ENCODE measurements at places on chromosomes 6 and 20.

GRCh38 chr6:1336246-1336843, 24.4 kb downstream of the FOXQ1 start:
- DNase-seq: no peak

- DNase-seq: no peak
Measured at GRCh38 chr6:15062516-15063252, 183.2 kb upstream of the JARID2 start.

DNA sequence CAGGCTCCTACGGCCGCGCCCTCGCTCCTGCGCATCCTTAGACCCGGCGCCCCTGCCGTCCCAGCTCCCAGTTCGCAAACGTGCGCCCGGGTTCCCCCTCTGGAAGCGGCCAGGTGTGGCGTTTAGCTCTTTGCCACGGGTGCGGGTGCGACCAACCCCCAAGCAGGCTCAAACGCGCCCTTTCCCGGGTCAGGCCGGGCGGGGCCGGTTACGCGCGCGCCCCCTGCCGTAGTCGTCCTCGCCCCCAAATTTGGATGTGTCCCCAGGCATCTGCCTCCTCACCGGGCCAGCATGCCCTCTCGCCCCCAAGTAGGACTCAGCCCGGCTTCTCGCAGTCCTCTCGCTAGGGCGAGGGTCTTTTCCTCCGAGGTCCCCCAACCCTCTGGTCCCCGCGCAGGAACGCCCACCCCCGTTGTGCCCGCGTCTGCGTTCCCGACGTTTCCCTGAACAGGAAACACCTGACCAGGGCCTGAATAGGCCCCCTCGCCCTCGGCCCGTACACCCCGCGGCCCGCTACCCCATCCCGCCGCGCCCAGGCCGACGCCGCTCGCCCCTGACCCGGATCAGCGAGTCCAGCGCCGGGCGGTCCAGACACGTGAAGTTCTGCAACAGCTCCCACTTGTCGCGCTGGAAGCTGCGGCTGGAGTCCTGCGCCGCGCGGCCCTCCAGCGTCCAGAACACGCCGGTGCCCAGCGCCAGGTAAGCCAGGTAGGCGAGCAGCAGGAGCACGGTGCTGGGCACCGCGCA, 520 bp downstream of the KCNK17 start:
- no peak for DNase-seq

DNA sequence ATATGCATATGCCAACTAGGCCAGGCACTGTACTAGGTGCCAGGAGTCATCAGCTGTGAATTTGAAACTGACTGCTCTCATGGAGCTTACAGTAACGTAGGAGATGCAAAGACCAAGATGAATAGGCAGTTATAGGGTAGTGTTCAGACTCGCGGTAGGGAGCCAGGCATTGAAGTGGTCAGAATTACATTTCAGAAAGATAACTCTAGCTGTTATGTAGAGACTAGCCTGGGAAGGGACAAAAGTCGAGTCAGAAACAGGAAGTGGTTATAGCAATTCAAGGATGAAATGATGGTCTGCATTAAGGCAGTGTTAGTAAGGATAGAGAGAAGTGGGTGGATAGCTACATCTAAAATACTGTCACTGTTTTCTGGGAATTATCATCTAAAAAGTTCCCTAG, 56.6 kb downstream of the PCMT1 start:
- DNase-seq: no peak

- DNase-seq: no peak
Measured at GRCh38 chr20:58473453-58474425, 41.5 kb downstream of the APCDD1L start.

DNA sequence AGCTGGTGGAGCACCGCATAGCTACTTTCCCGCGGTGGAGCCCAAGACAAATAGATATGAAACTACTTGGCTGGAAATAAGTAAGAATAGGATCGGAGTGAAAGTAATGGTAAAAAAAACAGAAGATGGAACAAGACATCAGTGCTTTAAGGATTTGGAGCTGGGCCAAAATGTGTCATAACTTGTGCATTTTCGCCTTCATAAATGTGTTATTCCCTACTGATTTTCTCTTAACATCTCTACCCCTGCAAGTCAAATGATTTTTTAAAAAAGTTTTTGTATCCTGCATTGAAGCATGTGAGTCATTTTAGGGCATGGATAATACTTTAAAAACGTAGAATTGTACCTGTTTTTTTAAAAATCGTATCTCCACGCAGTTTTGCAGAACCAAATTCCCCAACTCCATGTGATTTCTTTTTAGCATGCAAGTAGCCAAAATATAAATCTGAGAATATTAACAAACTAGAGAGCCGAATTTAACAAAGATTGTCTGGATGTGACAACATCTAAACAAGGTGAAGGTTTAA, 882 bp upstream of the FAM184A start:
- no peak for DNase-seq

DNA sequence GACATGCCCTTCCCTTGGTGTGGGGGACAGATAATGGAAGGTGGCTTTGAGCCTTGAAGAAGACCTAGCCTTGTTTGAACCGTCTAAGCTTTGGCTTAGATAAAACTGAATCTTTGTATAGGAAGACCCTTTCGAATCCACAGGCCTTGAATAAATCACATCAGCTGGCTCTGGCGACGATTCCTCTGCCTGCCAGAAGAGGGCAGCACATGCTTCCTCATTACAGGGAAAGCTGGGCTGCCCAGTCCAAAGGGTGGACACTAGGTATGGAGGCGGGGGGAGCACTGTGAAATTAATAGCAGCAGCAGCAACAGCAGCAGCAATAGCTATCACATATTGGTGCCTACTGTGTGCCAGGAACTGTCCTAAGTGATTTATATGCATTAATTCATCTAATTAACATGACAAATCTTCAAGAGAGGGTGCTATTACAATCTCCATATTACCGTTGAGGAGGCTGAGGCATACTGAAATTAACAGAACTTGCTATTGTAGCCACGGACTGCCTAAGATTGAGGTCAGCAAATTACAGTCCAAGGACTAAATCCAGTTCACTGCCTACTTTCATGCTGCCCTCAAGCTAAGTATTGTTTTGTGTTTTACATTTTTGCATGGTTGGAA, 85.1 kb downstream of the CLIC5 start:
- peak; percentile 47 for DNase-seq

All from stimulated activated CD4-positive, alpha-beta T cell treated with anti-CD3 and anti-CD28 coated beads, Interleukin-12 subunit alpha, Interleukin-12 subunit beta, amount 100 ng/mL, for 4 hours (primary cell).